ENCODE measurements at places on chromosomes 1 and 21. TPM values are rescaled to one million over a fixed set of nuclear protein-coding genes. Genes with fewer than 3 reads are reported as not detected.

S1PR1 gene
- total RNA-seq, result 291 TPM

IL19 gene
- total RNA-seq, result not detected

ATP5PO gene
- 62.5 TPM for total RNA-seq

LHX8 gene
- total RNA-seq, result not detected

PLEKHO1 gene
- 88.9 TPM for total RNA-seq

KAZN gene
- total RNA-seq, result 58.5 TPM

DNA sequence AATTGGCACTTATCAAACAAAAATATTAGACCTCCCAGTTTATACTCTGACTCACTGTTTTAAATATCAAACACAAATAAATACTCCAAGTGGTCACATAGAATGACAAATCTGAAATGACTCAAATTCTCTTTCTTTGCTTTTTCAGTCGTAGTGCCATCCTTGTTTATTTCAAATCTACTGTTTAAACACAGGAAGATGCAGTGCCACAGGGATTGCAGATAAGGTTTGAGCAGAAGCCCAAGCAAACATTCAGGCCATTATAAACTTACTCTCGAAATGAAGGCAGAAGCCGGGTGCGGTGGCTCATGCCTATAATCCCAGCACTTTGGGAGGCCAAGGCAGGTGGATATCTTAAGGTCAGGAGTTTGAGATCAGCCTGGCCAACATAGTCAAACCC, 255.4 kb upstream of the PLXNA2 start:
- H3K27me3 ChIP-seq, result no peaks in the 10 kb centered on the region
- no peak overlapping the region for H3K27ac ChIP-seq
- no peak overlapping the region for H3K4me3 ChIP-seq

- H3K27me3 ChIP-seq, result no peaks in the 10 kb centered on the region
- no peak overlapping the region for H3K27ac ChIP-seq
Observed at GRCh38 chr1:17494114-17494729, 45.3 kb upstream of the ARHGEF10L start.

DNA sequence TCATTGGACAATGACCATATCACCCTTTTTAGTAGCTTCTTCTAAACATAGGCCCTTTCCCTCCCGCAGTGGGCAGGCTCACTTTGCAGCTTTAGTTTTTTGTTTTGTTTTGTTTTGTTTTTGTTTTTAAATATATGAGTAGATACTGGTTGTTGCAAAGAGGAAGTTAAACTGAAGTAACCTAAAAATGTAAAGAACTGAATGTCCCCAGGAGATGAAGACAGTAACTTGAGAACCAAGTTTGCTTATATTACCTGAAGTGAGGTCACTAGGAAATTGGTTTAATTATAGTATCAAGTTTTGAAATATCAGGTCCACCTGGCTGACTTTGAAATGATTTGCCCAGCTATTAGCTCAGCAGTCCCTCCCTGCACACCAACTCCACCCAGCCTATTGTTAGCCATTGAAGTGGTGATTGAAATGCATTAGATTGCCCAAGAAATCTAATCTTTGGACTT, 18.2 kb downstream of the SMAP2 start:
- H3K36me3 ChIP-seq, result no peaks in the 10 kb centered on the region
- H3K27me3 ChIP-seq, result no peaks in the 10 kb centered on the region
- no peak for DNase-seq
- peak overlapping the region; percentile 4 for H3K27ac ChIP-seq
- H3K4me1 ChIP-seq, result peaks cover 6% of the 10 kb centered on the region
- no peak overlapping the region for H3K4me3 ChIP-seq

DNA sequence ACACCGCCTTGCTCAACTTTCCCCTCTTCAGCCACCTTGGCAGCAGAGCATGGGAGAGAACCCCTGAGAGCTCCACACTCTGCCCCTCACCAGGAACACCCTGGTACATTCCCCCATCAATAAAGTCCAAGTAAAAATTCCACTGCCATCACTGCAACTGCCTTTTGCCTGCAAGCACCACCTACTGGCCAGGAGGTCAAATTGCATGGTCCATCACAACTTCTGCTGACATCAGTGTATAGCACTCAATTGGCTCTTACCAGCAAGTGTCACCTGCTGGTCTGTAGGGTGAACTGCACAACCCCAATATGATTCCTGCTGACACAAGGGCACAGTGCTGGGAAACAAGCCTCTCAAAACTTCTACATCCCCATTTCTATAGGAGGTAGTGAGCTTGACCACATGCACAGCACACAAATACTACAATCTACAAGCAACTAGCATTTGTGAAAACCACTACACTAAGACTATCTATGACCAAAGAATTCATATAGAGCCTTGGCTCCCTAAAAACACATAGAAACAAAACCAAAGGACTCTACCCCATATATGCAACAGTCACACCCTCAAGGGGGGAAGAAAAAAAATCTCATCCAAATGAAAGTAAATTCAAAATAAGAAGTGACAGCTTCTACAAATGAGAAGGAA, 69.2 kb downstream of the FASLG start:
- no peak overlapping the region for H3K27ac ChIP-seq
- H3K4me1 ChIP-seq, result no peaks in the 10 kb centered on the region
- H3K4me3 ChIP-seq, result no peak overlapping the region

DNA sequence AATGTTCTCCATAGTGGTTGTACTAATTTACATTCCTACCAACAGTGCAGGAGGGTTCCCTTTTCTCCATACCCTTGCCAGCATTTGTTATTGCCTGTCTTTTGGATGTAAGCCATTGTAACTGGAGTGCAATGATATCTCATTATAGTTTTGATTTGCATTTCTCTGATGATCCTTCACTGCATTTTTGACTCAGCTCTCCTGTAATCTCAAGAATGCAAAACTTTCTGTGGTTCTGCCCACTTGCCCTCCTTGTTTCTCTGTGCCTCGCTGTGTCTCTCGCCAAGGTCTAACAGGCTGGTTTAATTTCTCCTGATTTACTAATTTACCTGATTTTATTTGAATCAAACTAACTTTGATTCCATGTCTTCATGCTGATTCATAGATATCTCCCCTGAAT, 407.9 kb downstream of the ZP4 start:
- H3K27me3 ChIP-seq, result no peaks in the 10 kb centered on the region
- no peaks in the 10 kb centered on the region for H3K36me3 ChIP-seq
- H3K27ac ChIP-seq, result no peak overlapping the region
- no peak for DNase-seq
- H3K4me3 ChIP-seq, result no peak overlapping the region

DNA sequence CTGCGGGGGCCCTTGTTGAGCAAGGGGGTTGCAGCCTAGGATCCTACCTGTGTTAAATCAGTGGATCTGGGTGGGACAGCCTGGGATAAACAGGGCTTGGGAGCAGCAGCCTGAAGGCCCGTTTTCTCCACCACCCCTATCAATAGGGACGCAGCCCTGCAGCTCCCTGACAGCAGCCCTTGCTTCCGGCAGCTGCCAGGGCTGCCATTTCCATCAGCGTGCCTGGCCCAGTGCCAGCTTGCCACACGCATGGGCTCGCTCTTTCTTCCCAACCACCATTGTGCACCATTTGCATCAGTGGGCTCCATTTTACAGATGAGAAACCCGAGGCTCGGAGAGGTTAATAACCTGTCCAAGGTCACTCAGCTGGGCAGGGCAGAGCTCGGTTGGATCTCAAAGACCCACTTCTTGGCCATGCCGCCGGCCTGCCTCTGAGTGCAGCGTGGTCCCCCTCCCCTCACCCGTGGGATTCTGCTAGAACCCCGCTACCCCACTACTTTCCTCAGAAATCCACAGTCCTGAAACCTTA, 3.8 kb downstream of the WNT4 start:
- no peak overlapping the region for H3K27ac ChIP-seq
- no peak overlapping the region for H3K4me3 ChIP-seq
- no peaks in the 10 kb centered on the region for H3K27me3 ChIP-seq

- no peak for DNase-seq
- peak overlapping the region; percentile 5 for H3K27ac ChIP-seq
- H3K4me3 ChIP-seq, result no peak overlapping the region
- H3K36me3 ChIP-seq, result peaks cover 20% of the 10 kb centered on the region
- no peaks in the 10 kb centered on the region for H3K27me3 ChIP-seq
Observed at GRCh38 chr1:67683316-67683715, 1.7 kb upstream of the GADD45A start.

- H3K4me1 ChIP-seq, result no peaks in the 10 kb centered on the region
- no peak for DNase-seq
- no peak overlapping the region for H3K27ac ChIP-seq
- no peak overlapping the region for H3K4me3 ChIP-seq
- H3K36me3 ChIP-seq, result no peaks in the 10 kb centered on the region
Observed at GRCh38 chr1:232980355-232980978, 30.1 kb downstream of the NTPCR start.

GRCh38 chr1:224448453-224449017, 13.9 kb upstream of the WDR26 start:
- H3K4me1 ChIP-seq, result no peaks in the 10 kb centered on the region
- no peak overlapping the region for H3K27ac ChIP-seq
- H3K36me3 ChIP-seq, result no peaks in the 10 kb centered on the region
- no peaks in the 10 kb centered on the region for H3K27me3 ChIP-seq
- DNase-seq, result no peak
- no peak overlapping the region for H3K4me3 ChIP-seq

DNA sequence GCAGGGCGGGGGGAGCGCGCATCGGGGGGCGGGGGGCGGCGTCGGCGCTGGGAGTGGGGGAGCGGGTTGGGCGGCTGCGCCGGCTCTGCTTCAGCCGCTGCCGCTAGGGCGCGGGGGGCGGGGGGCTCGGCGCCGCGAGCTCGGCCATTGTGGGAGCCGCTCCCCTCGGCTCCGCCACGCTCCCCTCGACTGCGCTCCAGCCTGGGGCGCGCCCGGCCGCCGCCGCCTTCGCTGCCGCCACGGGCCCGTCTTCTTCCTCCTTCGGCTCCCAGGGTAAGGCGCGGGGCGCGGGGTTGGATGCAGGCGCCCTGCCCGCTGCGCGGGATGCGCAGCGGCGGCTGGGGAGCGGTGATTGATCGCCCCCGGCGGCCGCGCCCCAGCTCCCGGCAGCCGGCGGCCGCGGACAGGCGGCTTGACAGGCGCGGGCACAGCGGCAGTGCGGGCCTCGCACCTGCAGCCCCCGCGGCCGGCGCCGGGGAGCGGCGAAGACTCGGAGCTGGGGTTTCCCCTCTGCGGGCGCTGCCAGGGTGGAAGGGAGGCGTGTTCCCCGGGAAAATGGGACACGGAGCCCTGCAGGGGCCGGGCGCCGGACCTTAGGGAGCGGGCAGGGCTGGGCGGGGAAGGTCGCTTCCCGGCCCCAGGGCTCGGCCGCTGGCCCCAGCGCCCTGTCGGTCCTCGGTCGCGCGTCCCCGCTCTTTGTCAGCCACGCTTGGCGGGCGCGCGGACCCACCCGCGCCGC, 55.3 kb downstream of the NDUFS5 start:
- no peak overlapping the region for H3K27ac ChIP-seq
- peak overlapping the region; percentile 89 for H3K4me3 ChIP-seq
- no peaks in the 10 kb centered on the region for H3K36me3 ChIP-seq

DNA sequence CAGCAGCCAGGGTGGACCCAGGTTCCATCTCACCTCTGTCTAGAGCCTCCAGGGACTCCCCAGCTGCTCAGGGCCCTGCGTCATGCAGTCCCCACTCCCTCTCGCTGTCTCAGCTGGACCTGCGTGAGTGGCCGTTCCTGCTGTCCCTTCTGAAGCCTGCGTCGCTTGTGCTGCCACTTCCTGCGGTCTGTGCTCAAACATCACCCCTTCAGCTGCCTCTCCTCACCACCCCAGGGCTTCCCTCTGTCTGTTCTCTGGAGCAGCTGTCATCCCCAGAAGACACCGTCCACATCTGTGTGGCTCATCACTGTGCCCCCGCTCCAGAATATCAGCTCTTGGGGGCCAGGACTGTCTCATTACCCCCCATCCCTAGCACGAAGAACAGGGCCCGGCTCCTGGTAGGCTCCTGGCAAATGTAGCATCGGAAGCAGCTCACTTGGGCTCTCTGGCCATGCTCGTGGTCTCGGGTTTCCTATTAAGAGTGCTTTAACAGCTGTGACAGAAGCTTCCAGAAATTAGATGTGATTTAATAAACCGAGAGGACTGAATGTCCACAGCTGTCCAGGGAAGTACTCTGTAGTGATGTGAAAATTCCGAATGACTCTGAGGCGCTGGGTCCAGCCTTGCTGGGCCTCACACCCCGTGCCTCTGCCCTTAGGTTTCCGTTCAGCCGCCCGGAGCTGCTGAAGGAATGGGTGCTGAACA, 3.3 kb downstream of the THAP3 start:
- H3K27me3 ChIP-seq, result no peaks in the 10 kb centered on the region
- H3K36me3 ChIP-seq, result peaks cover 49% of the 10 kb centered on the region
- peaks cover 14% of the 10 kb centered on the region for H3K4me1 ChIP-seq
- no peak overlapping the region for H3K27ac ChIP-seq
- no peak for DNase-seq
- H3K4me3 ChIP-seq, result no peak overlapping the region

DNA sequence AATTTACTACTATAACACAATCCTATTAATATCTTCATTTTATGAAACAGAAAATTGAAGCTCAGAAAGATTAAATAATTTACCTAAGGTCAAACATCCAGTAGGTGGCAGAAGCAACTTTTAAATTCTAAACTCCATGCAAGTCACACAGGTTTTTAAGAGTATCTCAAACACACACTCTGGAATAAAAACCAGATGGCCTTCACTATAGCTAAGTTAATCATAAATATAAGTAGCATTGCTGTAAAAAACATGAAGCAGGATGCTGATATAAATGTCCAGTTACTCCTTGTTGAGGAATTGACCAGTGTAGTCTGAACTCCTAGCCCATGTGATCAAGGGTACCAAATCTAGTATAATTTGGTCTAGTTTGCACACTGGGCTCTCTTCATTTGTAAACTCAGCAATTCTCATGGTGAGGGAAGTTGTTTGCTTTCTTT, 9.4 kb upstream of the FMO3 start:
- no peak for DNase-seq
- H3K27me3 ChIP-seq, result no peaks in the 10 kb centered on the region
- peaks cover 10% of the 10 kb centered on the region for H3K4me1 ChIP-seq
- peak overlapping the region; percentile 78 for H3K27ac ChIP-seq

DNA sequence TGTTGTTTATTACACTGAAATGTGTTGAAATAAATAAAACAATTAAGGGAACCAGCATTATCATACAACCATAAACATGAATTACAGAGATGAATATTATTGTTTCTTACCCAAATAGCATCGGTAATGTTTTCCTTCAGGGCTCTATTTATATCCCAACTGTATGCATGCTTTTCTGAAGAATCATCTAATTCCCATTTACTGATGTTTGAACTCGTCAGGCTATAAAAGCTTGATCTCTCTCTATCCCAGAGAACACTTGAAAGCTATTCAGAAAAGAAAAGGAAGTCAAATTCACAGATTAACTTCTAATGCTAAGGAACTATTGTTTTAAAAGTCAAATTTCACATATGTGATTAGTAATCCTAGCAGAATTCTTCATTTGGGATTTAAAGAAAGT, 12.4 kb downstream of the NUP133 start:
- no peak for DNase-seq
- H3K4me1 ChIP-seq, result no peaks in the 10 kb centered on the region
- H3K27ac ChIP-seq, result no peak overlapping the region
- peaks cover 98% of the 10 kb centered on the region for H3K36me3 ChIP-seq
- H3K4me3 ChIP-seq, result no peak overlapping the region
- H3K27me3 ChIP-seq, result no peaks in the 10 kb centered on the region

- no peaks in the 10 kb centered on the region for H3K36me3 ChIP-seq
- no peaks in the 10 kb centered on the region for H3K27me3 ChIP-seq
- no peak overlapping the region for H3K27ac ChIP-seq
- no peak for DNase-seq
- no peak overlapping the region for H3K4me3 ChIP-seq
Observed at GRCh38 chr1:7333094-7333493, 438.0 kb upstream of the VAMP3 start.

- no peaks in the 10 kb centered on the region for H3K36me3 ChIP-seq
- H3K4me1 ChIP-seq, result peaks cover 20% of the 10 kb centered on the region
- H3K27ac ChIP-seq, result no peak overlapping the region
- peaks cover 9% of the 10 kb centered on the region for H3K27me3 ChIP-seq
- DNase-seq, result no peak
Observed at GRCh38 chr1:155131285-155131684, 3.6 kb downstream of the EFNA1 start.
